ENCODE measurements at places on chromosomes 1 and 21.

GRCh38 chr1:153261281-153262069, 2.0 kb downstream of the LORICRIN start:
- peak overlapping the region; percentile 84 for H3K4me3 ChIP-seq
- no peak overlapping the region for H3K27ac ChIP-seq
- peaks cover 5% of the 10 kb centered on the region for H3K4me1 ChIP-seq
- DNase-seq, result no peak
- no peaks in the 10 kb centered on the region for H3K36me3 ChIP-seq
- peaks cover 79% of the 10 kb centered on the region for H3K27me3 ChIP-seq

DNA sequence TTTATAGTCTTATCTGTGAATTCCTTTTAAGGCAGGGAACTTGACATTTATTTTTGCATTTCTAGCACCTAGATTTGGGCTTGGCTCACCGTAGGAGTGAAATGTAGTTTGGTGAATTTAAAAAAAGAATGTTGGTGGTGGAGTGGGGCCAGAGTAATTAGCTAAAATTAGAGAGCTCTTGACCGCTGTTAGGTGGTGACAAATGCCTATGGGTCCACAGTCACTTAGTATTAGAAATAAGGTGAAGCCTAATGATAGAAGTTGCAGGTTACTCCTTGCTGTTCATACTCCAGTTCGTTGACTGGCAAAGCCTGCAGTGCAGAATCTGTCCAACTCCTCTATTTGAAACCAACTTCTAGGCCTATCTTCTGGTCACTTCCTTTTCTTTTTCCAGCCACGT, 318.8 kb upstream of the NRIP1 start:
- H3K4me1 ChIP-seq, result no peaks in the 10 kb centered on the region
- no peak overlapping the region for H3K4me3 ChIP-seq
- no peaks in the 10 kb centered on the region for H3K27me3 ChIP-seq
- DNase-seq, result no peak
- no peaks in the 10 kb centered on the region for H3K36me3 ChIP-seq
- H3K27ac ChIP-seq, result no peak overlapping the region

- H3K36me3 ChIP-seq, result no peaks in the 10 kb centered on the region
- H3K4me1 ChIP-seq, result no peaks in the 10 kb centered on the region
- no peak overlapping the region for H3K27ac ChIP-seq
- H3K27me3 ChIP-seq, result peaks cover 35% of the 10 kb centered on the region
- no peak for DNase-seq
- no peak overlapping the region for H3K4me3 ChIP-seq
Observed at GRCh38 chr1:110727246-110727645, 52.5 kb upstream of the KCNA3 start.

GRCh38 chr1:21534674-21535378, 25.6 kb downstream of the ALPL start:
- H3K36me3 ChIP-seq, result no peaks in the 10 kb centered on the region
- peaks cover 14% of the 10 kb centered on the region for H3K27me3 ChIP-seq
- no peak overlapping the region for H3K27ac ChIP-seq
- H3K4me3 ChIP-seq, result no peak overlapping the region

DNA sequence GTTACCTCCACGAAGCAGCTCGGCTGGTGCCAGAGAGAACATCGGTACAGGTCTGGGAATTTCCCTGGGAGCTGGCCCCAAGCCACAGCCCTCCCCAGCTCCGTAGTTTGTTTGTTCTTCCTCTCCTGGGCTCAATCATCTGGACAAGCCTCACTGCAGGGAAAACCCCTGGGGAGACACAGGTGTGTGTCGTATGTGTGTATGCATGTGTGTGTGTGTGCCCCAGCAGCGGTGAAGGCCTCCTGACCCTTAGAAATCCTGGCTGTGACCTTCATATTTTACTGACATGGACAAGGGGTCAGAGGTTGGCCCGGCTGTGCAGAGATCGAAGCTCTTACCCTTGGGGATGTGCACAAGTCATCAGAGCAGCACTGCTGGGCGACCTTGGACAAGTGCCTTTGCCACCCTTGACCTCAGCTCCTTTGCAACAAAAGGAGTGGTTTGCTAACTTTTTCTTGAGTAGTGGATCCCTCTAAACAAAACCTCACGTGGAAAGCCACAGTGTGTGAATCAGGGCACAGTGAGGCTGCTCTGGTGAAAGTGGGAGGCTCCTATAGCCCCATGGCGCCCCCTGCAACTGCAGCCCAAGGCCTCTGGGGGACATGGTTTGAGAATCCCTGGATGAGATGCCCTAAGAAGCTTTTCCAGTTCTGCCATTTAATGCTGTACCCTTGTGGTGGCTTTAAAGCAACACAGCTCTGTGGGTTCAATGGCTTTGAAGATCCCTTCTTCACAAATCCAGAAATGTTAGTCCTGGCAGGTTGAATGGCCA, 12.3 kb upstream of the IL22RA1 start:
- peaks cover 20% of the 10 kb centered on the region for H3K4me1 ChIP-seq
- H3K27ac ChIP-seq, result peak overlapping the region; percentile 59
- peaks cover 8% of the 10 kb centered on the region for H3K36me3 ChIP-seq
- no peak overlapping the region for H3K4me3 ChIP-seq
- no peaks in the 10 kb centered on the region for H3K27me3 ChIP-seq
- peak; percentile 60 for DNase-seq

GRCh38 chr1:8985915-8986813, 40.1 kb downstream of the SLC2A7 start:
- no peaks in the 10 kb centered on the region for H3K4me1 ChIP-seq
- no peaks in the 10 kb centered on the region for H3K27me3 ChIP-seq
- no peak for DNase-seq
- no peak overlapping the region for H3K27ac ChIP-seq
- H3K4me3 ChIP-seq, result no peak overlapping the region

GRCh38 chr21:34912022-34912945, 136.8 kb downstream of the RUNX1 start:
- DNase-seq, result no peak
- peaks cover 29% of the 10 kb centered on the region for H3K27me3 ChIP-seq
- H3K27ac ChIP-seq, result no peak overlapping the region
- no peak overlapping the region for H3K4me3 ChIP-seq
- H3K36me3 ChIP-seq, result no peaks in the 10 kb centered on the region
- peaks cover 24% of the 10 kb centered on the region for H3K4me1 ChIP-seq

- H3K36me3 ChIP-seq, result no peaks in the 10 kb centered on the region
- no peak overlapping the region for H3K27ac ChIP-seq
- no peaks in the 10 kb centered on the region for H3K27me3 ChIP-seq
- no peak for DNase-seq
Observed at GRCh38 chr1:223609977-223610376, 55.5 kb downstream of the CAPN8 start.

DNA sequence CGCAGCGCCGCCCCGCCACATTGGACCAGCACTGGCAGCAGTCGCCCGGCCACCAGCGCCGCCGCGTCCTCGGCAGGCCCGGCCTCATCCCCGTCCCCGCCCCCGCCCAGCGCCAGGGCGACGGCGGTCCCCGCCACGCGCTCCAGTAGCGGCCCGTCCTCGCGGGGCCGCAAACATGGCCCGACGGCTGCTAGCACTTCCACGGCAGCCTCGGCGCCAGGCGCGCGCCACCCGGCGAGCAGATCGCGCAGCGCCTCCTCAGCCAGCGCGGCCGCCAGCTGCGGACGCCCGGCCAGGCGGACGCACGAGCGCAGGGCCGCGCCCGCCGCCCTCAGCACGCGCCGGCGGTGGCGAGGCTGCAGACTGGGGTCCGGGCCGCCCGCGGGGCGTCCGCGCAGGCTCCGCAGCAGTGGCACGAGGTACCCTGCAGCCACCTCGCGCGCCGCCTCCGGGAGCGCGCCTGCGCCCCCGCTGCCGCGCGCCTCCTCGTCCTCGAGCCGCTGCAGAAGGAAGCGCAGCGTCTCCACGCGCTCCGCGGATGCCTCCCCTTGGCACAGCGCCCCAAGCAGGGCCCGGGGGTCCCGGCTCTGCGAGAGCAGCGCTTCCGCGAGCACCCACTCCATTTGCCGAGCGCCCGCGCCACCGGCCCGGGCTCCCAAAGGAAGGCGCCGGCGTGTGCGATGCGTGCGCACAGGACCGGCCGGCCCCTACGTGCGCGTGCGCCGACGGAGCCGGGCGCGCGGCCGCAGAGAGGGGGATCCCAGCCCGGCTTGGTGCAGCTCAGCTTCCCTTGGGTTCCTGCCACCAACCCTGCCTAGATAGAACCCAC, at the start of gene TARBP1:
Gene TARBP1 (minus strand): TSS at position 699 of the 829 bp plus-strand sequence. CDS start 76 bp downstream, at position 623.
- peaks cover 25% of the 10 kb centered on the region for H3K4me1 ChIP-seq
- H3K4me3 ChIP-seq, result peak within 1 kb of the TSS; percentile 90

- H3K27ac ChIP-seq, result no peak overlapping the region
- no peak overlapping the region for H3K4me3 ChIP-seq
- no peaks in the 10 kb centered on the region for H3K27me3 ChIP-seq
- peaks cover 3% of the 10 kb centered on the region for H3K36me3 ChIP-seq
- no peak for DNase-seq
- no peaks in the 10 kb centered on the region for H3K4me1 ChIP-seq
Observed at GRCh38 chr1:246394121-246394520, 113.0 kb downstream of the SMYD3 start.

DNA sequence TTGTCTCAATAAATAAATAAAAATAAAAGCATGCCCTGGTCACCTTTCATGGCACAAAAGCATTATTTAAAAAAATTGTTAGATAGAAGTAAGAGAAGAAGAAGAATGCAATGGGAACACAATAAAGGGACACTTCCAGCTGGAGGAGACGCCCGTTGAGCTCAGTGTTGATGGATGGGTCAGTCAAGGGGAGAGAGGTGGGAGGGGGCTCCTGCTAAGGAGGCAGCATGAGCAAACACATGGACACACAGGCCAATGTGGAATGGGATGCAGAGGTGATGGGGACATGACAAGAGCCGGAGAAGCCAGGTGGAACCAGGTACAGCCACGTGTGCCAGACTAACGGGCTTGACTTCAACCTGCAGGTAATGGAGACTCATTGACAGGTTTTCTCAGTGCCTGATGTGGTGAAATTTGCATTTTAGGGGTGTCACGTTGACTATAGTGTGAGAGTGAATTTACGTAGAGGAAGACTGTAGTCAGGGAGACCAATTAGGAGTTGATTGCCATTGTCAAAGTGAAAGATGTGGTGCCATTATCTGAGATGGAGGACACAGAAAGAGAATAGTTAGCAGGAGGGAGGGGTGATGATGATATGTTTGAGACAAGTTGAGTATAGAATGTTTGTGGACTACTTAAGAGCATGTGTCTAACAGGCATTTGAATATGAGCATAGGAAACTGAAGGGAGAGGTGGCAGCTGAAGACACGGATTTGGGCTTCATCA, 48.7 kb upstream of the ATP2B4 start:
- H3K4me1 ChIP-seq, result peaks cover 11% of the 10 kb centered on the region
- H3K4me3 ChIP-seq, result no peak overlapping the region
- no peak for DNase-seq

GRCh38 chr1:115337633-115338456, at the start of gene NGF:
TSS of gene NGF (minus strand) at chr1:115338249. CDS start at chr1:115286795, 51,454 bp downstream.
- no peak for DNase-seq
- H3K27me3 ChIP-seq, result peaks cover 42% of the 10 kb centered on the region
- peaks cover 18% of the 10 kb centered on the region for H3K4me1 ChIP-seq
- H3K4me3 ChIP-seq, result peak within 1 kb of the TSS; percentile 91

- H3K4me1 ChIP-seq, result peaks cover 17% of the 10 kb centered on the region
- no peak overlapping the region for H3K4me3 ChIP-seq
- DNase-seq, result no peak
- no peaks in the 10 kb centered on the region for H3K36me3 ChIP-seq
- peaks cover 13% of the 10 kb centered on the region for H3K27me3 ChIP-seq
Observed at GRCh38 chr1:29502911-29503840, 266.9 kb downstream of the PTPRU start.

DNA sequence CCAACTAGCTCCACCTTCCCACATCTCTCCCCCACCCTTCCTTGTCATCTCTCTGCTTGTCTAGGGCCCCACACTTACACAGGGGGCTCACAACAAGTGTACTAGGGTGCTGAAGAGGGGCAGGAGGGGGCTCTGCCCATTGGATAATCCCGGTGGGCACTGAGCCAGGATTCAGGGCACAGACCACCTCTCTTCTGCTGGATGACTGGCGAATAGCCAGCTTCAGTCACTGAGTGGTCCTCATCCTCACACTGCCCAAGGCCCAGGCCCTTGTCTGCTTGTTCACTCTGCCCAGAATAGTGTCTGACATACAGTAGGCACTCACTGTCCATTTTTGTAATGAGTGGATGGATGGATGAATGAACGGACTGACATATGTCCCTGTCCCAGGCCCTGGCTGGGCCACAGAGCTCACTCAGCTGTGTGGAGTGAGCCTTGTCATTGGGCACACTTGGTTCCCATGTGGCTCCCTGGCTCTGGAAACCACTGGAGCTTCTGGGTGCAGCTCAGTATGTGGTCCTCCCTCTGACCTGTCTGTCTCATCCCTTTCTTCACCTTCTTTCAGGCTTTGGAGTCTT, 36.6 kb downstream of the FOXO6 start:
- H3K36me3 ChIP-seq, result no peaks in the 10 kb centered on the region
- peaks cover 48% of the 10 kb centered on the region for H3K4me1 ChIP-seq
- no peak for DNase-seq
- H3K27ac ChIP-seq, result no peak overlapping the region

- no peak for DNase-seq
- H3K4me1 ChIP-seq, result peaks cover 16% of the 10 kb centered on the region
- H3K27ac ChIP-seq, result peak overlapping the region; percentile 43
- peaks cover 2% of the 10 kb centered on the region for H3K36me3 ChIP-seq
- peaks cover 3% of the 10 kb centered on the region for H3K27me3 ChIP-seq
Observed at GRCh38 chr1:23984417-23985186, 4.5 kb upstream of the SRSF10 start.

GRCh38 chr1:228144993-228145343, 4.8 kb upstream of the GJC2 start:
- H3K4me1 ChIP-seq, result peaks cover 15% of the 10 kb centered on the region
- no peaks in the 10 kb centered on the region for H3K36me3 ChIP-seq
- no peak overlapping the region for H3K4me3 ChIP-seq
- H3K27ac ChIP-seq, result peak overlapping the region; percentile 41
- DNase-seq, result no peak

- H3K27ac ChIP-seq, result peak overlapping the region; percentile 70
- H3K4me3 ChIP-seq, result peak overlapping the region; percentile 14
- H3K27me3 ChIP-seq, result no peaks in the 10 kb centered on the region
- peaks cover 19% of the 10 kb centered on the region for H3K4me1 ChIP-seq
Observed at GRCh38 chr1:6477039-6477820, 11.3 kb upstream of the TNFRSF25 start.

DNA sequence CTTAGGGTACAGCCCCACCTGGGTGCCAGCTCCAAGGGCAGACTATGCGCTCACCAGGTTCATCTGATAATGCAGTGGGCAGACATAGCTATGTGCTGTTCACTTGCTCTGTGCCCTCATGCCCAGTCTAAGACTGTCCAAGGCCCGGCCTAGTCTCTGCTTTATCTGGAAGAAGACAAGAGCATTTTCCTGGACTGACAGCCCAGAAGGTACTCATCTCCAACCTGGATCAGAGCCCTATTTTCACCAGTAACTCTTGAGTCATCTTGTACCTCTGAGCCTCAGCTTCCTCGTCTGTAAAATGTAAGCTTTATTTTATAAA, 28.5 kb upstream of the LRRC8C start:
- peaks cover 7% of the 10 kb centered on the region for H3K4me1 ChIP-seq
- no peak overlapping the region for H3K27ac ChIP-seq
- H3K27me3 ChIP-seq, result no peaks in the 10 kb centered on the region
- no peak for DNase-seq

- H3K4me3 ChIP-seq, result no peak overlapping the region
- H3K4me1 ChIP-seq, result peaks cover 16% of the 10 kb centered on the region
- H3K27ac ChIP-seq, result peak overlapping the region; percentile 44
Observed at GRCh38 chr1:155177192-155177917, 3.7 kb downstream of the TRIM46 start.
